ENCODE measurements at places on chromosomes 2 and 18.
A peak's percentile ranks its signal among the peaks of the same experiment; 100 is the strongest.

DNA sequence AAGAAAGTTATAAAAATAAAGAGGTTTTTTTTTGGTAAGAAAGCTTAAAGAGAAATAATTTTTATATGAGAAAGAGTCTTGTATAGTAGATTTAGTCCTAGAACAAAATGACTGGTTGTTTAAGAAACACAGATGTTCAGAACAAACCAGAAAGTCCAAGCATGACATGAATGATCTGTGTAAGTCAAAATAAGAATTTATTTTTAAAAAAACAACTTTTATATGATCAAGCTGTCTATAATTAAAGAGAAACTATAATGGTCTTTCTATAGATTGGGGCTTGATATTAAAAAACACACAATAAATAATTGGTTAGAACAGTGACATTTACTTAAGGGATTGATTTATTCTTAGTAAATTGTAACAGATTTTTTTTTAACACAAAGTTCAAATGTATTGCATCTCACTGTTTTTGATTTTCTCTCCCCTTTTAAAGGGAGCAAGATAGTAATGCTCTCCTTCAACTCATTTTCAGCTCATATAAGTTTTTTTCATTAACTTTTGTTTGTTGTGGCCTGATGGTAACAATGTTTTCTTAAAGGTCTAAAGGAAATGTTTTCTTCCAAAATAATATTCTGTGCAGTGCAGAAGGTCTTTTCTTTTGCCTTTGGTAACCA lies 1256.8 kb downstream of the LRP1B start:
- H3K27ac ChIP-seq: no peak overlapping the region
- H3K4me3 ChIP-seq: no peak overlapping the region
- no peaks in the 10 kb centered on the region for H3K27me3 ChIP-seq
- no peaks in the 10 kb centered on the region for H3K4me1 ChIP-seq
- DNase-seq: no peak

DNA sequence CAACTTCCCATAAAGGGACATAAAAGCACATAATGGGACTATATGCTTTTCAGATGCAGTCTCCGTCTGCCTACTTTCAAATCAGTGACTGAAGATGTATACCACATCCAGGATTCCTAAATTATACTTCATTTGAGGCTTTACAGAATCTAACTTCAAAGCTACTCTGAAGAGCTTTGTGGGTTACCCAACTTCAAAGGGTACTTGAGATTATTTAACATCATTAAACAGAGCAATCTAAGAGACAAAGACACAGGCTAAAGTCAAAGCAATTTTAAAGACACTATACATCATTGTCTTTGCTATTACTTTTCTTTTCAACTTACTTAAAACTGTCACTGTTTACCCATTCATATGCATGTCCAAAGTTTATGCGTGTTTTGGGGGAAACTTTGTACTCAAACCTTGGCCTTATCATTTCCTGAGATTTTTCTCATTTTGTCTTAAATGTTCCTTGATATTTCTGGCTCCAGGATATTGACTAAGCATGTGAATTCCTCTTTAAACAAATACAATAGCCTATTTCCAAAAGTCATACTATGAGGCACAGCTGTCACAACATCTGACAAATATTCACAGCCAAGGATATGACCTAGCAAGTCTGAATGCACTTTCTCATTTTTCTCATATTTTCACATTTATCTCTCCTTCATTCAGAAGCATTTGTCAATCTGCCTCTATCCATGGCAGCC lies 1985.1 kb upstream of the PIK3C3 start:
- no peak overlapping the region for H3K27ac ChIP-seq
- no peak for DNase-seq
- no peaks in the 10 kb centered on the region for H3K36me3 ChIP-seq
- H3K4me1 ChIP-seq: no peaks in the 10 kb centered on the region
- H3K27me3 ChIP-seq: no peaks in the 10 kb centered on the region

GRCh38 chr2:153145470-153145978 lies 333.0 kb downstream of the RPRM start:
- H3K4me1 ChIP-seq: no peaks in the 10 kb centered on the region
- no peaks in the 10 kb centered on the region for H3K36me3 ChIP-seq
- no peak overlapping the region for H3K27ac ChIP-seq
- H3K27me3 ChIP-seq: no peaks in the 10 kb centered on the region
- DNase-seq: no peak

GRCh38 chr2:16604236-16604635 lies 61.4 kb downstream of the CYRIA start:
- H3K4me1 ChIP-seq: peaks cover 2% of the 10 kb centered on the region
- H3K36me3 ChIP-seq: no peaks in the 10 kb centered on the region
- H3K27ac ChIP-seq: no peak overlapping the region
- no peaks in the 10 kb centered on the region for H3K27me3 ChIP-seq
- H3K4me3 ChIP-seq: no peak overlapping the region
- DNase-seq: no peak

DNA sequence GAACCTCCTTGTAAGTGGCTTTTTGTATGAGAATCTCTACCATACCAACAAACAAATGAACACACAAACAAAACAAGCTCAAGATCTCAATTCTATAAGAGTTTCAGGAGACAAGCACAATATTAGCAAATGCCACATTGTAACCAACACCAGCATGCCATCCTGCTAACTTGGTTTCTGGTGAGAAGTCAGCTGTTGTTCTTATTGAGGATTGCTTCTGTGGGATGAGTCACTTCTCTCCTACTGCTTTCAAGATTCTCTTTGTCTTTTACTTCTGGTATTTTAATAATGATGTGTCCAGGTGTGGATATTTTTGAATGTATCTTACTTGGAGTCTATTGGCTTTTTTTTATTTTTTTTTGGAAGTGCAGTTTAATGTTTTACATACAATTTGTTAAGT lies 131.7 kb downstream of the BCL2L11 start:
- H3K4me1 ChIP-seq: no peaks in the 10 kb centered on the region
- H3K36me3 ChIP-seq: no peaks in the 10 kb centered on the region
- no peak overlapping the region for H3K27ac ChIP-seq
- no peaks in the 10 kb centered on the region for H3K27me3 ChIP-seq
- H3K4me3 ChIP-seq: no peak overlapping the region
- DNase-seq: no peak

DNA sequence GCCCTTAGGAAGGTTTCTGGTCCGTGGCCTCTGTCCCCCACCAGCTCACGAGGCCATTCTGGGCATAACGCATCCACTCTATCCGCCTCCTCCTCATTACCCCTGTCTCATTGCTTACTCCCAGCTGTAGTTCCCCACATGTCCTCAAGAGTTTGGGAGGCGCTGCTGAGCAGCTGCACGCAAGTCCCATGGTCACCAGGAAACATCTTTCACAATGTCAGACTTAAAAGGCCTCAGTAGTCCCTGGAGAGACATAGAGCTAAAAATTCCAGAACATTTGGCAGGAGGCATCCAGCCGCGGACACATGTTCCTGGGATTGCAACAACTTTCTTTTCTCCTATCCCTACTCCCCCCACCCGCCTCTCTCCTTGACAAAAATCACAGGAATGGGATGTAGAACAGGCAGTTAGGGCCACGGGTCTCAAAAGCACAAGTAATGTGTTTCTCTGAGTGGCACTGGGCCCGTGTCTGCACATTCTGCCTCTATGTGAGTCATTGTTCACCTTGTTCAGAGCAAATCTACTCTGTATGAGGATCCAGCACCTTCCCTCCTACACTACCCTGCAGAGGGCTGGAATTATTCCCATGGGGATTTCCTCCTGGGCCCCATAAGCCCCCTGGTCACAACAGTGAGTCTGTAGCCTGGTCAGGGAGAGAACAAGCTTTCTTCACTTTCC lies 8.1 kb downstream of the LBH start:
- peak overlapping the region; percentile 75 for H3K27ac ChIP-seq
- H3K4me3 ChIP-seq: peak overlapping the region; percentile 1
- H3K36me3 ChIP-seq: peaks cover 60% of the 10 kb centered on the region
- DNase-seq: no peak
- peaks cover 9% of the 10 kb centered on the region for H3K4me1 ChIP-seq
- no peaks in the 10 kb centered on the region for H3K27me3 ChIP-seq

DNA sequence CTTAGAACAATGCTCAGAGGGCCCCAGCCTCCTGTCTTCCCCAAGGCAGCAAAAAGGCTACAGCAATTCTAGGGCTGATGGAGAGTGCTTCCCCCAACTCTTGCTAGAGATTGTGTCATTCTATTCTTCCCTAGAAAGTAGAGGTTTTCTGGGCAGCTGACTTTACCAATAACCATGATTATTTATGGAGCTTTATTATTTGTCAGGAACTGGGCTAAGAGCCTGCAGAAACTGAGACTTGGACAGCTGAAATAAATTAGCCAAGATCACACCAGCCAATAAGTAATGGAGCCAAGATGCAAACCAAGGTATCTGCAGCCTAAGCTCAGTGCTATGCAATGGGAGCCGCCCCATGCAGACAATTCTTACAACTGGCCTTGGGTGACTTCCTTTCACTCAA lies 84.8 kb downstream of the CCBE1 start:
- DNase-seq: no peak
- no peaks in the 10 kb centered on the region for H3K36me3 ChIP-seq
- H3K27ac ChIP-seq: no peak overlapping the region
- H3K27me3 ChIP-seq: no peaks in the 10 kb centered on the region
- no peaks in the 10 kb centered on the region for H3K4me1 ChIP-seq
- H3K4me3 ChIP-seq: no peak overlapping the region

- no peaks in the 10 kb centered on the region for H3K36me3 ChIP-seq
- peak overlapping the region; percentile 52 for H3K27ac ChIP-seq
Observed at GRCh38 chr2:230131366-230131765, 62.6 kb upstream of the SLC16A14 start.

DNA sequence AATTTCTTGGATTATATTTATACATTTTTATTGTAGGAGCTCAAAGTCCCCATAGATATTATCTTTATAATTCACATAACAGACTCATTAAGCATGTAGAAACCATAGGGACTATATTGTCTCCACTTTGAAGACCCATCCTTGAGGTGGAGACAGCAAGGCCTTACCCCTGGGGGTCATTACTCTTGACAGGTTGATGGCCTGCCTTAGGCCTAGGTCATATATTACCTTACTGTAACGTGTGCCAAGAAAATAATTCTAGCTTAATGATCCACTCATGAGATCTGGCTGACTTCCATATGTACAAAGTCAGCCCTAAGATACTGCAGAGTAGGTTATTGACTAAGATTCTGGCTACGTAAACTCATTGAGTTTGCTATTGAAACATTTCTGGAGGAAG lies 65.4 kb upstream of the GLS start:
- no peaks in the 10 kb centered on the region for H3K36me3 ChIP-seq
- H3K4me3 ChIP-seq: no peak overlapping the region
- no peak overlapping the region for H3K27ac ChIP-seq
- H3K27me3 ChIP-seq: no peaks in the 10 kb centered on the region

- peak; percentile 76 for DNase-seq
- H3K4me3 ChIP-seq: no peak overlapping the region
- H3K27me3 ChIP-seq: no peaks in the 10 kb centered on the region
- no peak overlapping the region for H3K27ac ChIP-seq
- H3K4me1 ChIP-seq: peaks cover 17% of the 10 kb centered on the region
- no peaks in the 10 kb centered on the region for H3K36me3 ChIP-seq
Observed at GRCh38 chr2:164737612-164738081, 104.0 kb downstream of the COBLL1 start.

DNA sequence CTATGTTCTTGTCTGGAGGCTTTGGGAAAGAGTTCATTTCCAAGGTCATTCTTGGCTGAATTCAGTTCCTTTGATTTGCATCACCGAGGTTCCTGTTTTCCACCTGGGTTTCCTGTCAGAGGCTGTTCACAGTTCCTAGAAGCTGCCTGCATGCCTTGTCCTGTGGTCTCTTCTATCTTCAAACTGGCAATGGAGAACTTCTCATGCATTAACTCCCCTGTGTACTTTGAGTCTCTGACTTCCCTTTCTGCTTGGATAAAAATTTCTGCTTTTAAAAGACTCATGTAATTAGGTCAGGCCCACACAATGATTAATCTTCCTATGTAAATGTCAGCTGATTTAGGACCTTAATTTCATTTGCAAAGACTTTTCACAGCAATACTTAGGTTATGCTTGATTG lies 499.3 kb upstream of the FANCL start:
- H3K27ac ChIP-seq: no peak overlapping the region
- H3K4me3 ChIP-seq: no peak overlapping the region
- no peak for DNase-seq
- no peaks in the 10 kb centered on the region for H3K4me1 ChIP-seq
- H3K36me3 ChIP-seq: no peaks in the 10 kb centered on the region

DNA sequence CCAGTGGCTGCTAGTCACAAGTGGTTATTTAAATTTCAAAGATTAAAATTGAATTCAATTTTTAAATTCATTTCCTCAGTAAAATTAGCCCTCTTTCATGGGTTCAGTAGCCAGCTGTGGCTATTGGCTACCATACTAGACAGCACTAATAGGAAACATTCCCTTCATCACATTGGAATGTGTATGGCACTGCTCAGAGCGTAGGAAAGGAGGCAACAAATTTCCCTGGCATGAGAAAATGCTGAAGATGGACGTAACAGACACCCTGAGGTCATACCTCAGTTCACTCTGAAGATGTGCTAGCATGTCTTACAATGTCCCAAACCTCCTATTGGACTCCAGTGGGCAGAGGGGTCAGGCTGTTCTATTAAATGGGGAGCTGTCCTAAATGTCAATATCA lies 96.4 kb downstream of the C1QL2 start:
- no peaks in the 10 kb centered on the region for H3K4me1 ChIP-seq
- no peak for DNase-seq
- no peaks in the 10 kb centered on the region for H3K27me3 ChIP-seq
- no peak overlapping the region for H3K4me3 ChIP-seq

GRCh38 chr2:206442833-206443734 lies at the start of gene ADAM23:
Gene ADAM23 (plus strand): TSS chr2:206443532. CDS start chr2:206443867, 335 bp downstream.
- H3K36me3 ChIP-seq: no peaks in the 10 kb centered on the region
- H3K27me3 ChIP-seq: no peaks in the 10 kb centered on the region
- H3K4me3 ChIP-seq: peak within 1 kb of the TSS; percentile 80
- DNase-seq: no peak

DNA sequence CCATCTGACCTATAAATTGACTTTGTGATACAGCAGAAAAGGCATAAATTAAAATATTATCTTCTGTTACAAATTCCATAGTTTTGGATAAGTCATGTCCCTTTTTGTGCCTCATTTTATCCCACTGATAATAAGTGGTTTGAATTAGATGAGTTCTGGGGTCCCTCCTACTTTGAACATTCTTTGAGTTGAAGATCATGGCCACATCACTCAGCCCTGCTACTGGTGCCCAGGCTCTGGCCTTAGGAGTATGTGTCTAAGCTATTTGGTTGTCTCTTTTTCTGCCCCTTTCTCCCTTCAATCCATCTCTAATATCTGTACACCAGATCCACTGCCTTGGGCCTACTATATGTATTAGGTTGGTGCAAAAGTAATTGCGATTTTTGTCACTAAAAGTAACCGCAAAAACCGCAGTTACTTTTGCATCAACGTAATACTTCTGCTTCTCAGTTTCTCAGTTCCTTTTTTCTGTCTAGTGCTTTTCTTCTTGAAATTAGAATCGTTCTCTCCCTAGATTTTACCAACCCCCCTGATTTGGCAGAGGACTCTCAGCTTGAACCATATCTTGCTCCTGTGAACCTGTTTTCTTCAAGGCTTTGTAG lies 362.5 kb upstream of the TNP1 start:
- H3K27ac ChIP-seq: peak overlapping the region; percentile 66
- DNase-seq: no peak
- peaks cover 32% of the 10 kb centered on the region for H3K4me1 ChIP-seq
- H3K27me3 ChIP-seq: no peaks in the 10 kb centered on the region

Data from ascending aorta (tissue), 2 donors.